ENCODE measurements at places on chromosomes 11 and 22.

GRCh38 chr11:13008625-13009475 is at the start of gene RASSF10:
TSS of gene RASSF10 (plus strand) at chr11:13009316. CDS start at chr11:13009577, 261 bp downstream.
- peak; percentile 35 for DNase-seq

GRCh38 chr11:118223570-118223969 is 1.2 kb downstream of the JAML start:
- no peak for DNase-seq

DNA sequence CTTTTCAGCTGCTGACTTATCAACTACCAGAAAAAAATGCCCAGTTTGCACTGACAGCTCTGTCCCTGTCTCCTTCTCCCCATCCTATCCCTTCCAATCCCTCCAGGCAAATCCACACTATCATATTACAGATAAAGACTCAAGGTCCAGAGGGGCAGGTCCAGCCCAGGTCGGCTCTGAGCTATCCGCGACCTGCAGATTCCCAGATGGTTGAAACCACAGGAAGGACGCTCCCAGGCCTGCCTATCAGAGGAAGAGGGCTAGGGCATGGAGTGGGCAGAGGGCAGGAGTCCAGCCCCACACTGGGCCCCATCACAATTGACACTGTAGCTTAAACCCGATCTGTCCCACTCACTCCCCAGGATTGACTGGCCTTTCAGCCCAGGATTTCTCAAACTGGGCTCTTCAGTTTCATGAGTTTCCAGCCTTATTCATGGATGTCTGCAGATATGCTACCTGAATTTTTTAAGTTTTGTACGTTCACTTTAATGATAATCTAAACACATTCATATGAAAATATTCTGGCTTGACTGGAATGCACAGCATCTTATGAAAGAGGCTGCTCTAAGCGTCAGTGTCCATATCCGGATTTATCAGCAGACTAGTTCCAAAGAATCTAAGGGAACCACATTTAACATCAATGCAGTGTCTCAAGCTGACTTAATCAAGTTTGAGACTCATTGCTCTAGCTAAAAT is 16.4 kb upstream of the FCHSD2 start:
- DNase-seq = no peak

GRCh38 chr11:76793391-76794291 is 10.5 kb downstream of the TSKU start:
- DNase-seq = no peak

DNA sequence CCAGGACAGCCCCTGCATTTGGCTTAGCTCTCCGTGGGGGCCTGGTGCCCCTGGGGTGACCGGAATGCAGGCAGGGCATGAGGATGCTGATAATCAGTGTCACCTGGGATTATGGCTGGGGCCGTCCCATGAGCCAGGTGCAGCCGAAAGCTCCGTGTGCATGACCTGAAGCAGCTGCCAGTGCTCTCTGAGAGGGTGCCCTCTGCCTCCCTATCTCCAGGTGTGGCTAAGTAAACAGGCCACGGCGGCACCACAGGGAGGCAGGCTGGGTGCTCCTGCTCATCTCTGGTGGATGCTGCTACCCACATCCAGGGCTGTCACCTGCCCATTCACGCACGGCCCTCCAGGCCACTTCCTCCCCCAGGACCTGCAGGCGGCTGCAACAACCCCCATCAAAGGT is 29.8 kb downstream of the DUSP8 start:
- DNase-seq = no peak

- DNase-seq = no peak
Measured at GRCh38 chr11:19644316-19644715, 68.3 kb upstream of the NAV2 start.

- no peak for DNase-seq
Measured at GRCh38 chr11:7473717-7474116, 11.6 kb upstream of the OLFML1 start.

GRCh38 chr11:60753309-60753708 is 3.4 kb upstream of the MS4A15 start:
- DNase-seq = no peak

DNA sequence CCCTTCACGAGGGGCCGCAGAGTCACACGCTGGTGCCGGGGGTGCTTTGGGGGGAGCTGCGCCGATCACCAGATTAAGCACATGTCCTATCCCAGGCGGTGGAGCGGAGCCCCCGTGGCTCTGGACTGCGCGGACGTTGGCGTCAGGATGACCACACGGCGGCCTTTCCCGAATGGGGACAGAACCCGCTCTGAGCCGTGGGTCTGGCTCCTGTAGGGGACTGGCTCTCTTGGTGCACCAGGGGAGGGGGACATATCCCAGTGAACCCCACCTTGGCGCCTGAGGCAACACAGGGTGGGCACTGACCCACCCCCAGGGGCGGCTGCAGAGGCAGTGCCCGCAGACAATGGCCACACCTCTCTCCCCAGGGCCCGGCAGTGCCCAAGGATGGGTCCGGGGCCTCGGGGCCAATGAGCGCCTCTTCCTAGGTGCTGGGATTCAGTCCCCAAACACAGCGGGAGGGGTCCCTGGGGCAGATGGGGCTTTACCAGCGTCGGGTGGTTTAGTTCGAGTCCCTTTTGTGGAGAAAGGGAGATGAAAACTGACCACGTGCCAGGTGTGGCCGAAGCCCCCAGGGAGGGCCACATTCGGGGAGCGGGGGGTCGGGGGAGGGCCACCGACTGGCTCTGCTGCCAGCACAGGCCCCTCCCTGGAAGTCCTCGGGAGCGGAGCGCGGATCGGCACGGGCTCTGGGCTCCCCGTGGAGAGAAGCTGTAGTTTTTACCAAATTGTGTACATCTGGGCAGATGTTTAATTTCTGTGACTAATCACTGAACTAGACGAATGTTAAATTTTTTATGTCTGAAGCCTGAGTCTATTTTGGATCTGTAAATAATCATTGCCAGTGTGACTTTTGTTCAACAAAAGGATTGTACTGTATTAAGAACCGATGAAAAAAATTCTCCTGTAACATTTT is 58.9 kb downstream of the GRAMD4 start:
- no peak for DNase-seq

- no peak for DNase-seq
Measured at GRCh38 chr11:124642628-124643027, 20.0 kb downstream of the TBRG1 start.

GRCh38 chr22:36369922-36370791 is 17.6 kb downstream of the MYH9 start:
- no peak for DNase-seq

GRCh38 chr11:33507356-33507755 is 193.3 kb downstream of the C11orf91 start:
- DNase-seq = no peak

All from substantia nigra (tissue), 51 donors.